ENCODE measurements at places on chromosomes 6 and 20.

DNA sequence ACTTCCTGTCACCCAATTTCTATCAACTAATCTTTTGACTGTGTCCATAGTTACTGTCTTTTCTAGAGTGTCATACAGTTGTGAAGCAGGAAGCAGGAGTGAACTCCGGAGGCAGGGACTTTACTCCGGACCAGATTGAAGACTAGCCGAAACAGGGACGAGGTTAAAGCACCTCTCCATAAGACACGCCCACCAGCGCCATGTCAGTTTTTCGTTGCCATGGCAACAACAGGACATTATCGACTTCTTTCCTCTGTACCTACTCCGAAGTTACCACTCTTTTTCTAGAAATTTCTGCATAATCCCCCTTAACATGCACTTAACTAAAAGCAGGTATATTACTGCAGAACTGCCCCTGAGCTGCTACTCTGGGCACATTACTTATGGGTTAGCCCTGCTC is 25.2 kb downstream of the TRIM38 start:
- no peak for DNase-seq

DNA sequence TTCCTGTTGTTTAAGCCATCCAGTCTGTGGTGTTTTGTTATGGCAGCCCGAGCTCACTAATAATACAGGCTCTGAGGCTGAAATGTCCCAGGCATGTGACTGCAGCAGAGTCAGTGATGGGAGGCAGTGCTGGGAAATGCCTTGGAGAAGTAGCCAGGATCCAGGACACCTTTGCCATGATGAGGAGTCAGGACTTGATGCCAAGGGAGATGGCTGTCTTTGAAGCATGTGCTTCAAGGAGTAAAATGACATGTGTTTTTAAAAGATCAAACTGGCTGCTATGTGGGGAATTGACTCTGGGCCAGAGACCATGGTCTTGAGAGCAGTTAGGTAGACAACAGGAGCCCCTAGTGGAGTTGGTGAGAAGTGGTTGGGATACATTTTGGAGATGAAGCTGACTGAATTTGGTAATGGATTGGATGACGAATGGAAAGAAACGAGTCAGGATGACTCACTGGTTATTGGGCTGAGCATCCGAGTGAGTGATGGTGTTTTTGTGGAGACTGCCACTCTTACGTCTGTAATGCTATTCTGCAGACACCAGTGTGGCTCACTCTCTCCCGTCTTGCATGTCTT is 322.2 kb downstream of the PLCB1 start:
- DNase-seq: no peak

DNA sequence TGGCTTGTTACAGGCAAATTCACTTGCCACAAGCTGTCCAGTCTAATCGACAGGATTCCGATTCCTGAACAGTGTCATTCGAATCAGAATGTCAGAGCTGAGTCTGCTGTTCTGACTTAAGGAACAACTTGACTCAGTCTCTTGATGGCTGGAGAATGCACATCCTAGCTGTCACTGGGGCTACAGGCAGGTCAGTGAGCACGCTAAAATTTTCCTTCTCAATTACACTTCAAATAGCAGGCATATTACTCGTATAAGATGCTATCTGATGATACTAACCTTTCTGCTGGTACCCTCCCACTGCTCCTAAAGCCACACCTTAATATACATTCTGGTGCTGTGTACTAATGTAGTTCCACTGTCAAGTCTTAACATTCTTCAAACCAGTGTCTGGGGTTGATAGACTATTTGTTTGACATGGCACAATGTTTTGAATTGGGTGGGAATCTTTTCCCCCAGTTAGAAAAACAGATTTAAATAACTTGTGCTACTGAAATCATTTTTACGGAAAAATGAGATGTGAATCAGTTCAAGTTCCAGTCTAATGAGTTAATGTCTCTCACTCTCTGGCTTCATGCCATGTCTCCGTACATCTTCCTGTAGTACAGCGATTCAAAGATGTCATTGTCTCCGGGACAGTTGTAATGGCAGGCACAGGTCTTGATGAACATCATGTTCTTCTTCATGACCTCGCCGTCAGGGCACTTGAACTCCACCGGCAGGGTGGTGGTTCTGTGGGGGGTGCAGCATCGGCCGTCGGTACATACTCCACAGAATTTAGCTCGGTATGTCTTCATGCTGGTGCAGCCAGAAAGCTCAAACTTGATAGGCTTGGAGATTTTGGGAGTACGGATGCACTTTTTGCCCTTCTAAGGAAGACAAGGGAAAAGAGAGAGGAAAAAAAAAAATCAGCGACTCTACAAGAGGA is 2.2 kb downstream of the CCN2 start:
- DNase-seq: no peak

DNA sequence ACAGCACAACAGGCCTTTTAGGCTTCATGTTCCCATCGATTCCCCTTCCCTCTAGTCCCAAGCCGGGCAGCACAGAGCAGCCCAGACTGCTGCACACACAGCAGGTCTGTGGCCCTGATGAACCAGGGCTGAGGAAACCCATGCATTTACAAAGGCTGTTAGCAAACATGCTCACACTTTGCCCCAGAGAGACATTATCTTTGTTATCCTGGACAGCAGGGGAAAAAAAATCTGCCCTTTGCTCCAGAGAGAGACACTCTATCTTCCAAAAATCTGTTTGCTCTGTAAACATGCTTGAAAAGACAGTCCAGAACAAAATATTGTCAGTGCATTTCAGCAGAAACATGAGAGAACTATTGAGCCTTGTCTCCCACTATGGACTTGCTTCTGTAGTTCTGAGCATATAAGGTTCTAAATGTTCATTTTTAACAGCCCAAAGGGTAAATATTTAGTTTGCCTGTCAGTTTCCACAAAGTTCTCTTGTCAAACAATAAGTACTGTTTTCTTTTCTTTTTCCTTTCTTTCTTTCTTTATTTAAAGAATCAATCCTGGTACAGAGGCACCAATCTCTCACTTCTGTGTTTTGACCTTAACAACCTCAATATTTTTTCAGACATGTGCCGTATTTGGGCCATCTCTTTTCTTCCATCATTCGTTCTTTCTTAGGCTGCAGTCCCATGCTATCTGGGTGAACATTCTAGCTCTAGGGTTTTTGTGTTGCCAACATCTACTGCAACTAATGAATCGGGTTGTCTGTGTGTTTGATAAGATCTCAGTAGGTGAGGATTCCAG is 468.0 kb downstream of the EPM2A start:
- DNase-seq: no peak

GRCh38 chr6:37657112-37657886 is 40.4 kb downstream of the MDGA1 start:
- DNase-seq: no peak

DNA sequence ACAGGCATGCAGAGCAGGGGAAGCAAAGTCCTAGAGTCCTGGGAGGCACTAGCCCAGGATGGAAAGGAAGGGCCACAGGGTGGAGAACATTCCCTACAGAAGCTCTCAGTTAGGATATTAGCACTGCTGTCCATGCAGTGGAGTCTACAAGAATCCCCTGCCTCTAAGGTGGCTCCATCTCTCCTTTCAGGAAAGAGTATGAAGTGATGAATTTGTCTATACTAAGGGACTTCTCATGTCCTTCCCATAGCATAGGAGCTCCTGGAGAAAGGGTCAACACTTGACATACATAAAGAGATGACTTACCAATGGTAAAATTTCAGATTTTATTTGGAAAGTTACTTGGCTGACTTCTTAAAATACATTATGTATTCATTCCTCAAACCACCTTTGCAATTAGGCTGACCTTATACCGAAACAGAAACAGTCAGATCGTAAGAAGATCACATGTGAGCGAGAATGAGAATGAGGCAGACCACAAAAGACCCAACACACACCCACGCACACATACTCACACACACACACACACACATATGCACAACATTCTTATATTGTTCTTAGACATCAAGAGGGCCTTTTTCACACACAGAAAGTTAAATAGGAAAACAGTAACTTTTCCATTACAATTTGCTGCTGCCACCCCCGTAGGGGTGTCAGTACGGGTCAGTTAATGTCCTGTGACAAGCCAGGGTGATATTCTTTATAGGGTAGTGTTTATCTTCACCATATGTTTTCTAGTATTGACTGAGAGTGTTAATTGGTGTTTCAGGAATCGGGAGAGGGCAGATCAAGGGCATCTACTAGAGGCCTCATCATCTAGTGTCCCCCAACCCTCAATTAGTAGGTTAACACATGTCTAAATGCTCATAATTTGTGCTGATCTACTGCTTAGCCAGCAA is 159.4 kb downstream of the FAXC start:
- no peak for DNase-seq

DNA sequence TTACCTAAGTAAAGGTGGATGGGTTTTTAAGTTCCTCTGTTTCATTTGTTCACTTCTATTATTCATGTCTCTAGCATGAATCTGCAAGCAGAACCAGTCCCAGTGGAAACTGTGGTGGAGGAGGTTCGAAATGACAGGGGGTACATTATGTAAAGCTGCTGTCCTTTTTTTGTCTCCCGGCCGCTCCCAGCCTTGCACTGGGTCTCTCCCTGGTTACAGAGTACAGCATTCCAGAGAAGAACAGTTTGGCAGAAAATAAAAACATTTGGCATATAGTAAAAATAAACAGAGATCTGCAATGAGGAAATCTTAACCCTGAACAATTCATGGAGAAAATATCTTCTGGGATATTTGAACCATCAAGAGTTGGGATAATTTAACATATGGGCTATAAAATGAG is 34.6 kb upstream of the TAGAP start:
- DNase-seq: no peak

GRCh38 chr6:72649032-72649984 is 27.4 kb downstream of the KCNQ5 start:
- no peak for DNase-seq

- DNase-seq: no peak
These were observed 940 bp upstream of the HS3ST5 start for GRCh38 chr6:114343782-114344144.

DNA sequence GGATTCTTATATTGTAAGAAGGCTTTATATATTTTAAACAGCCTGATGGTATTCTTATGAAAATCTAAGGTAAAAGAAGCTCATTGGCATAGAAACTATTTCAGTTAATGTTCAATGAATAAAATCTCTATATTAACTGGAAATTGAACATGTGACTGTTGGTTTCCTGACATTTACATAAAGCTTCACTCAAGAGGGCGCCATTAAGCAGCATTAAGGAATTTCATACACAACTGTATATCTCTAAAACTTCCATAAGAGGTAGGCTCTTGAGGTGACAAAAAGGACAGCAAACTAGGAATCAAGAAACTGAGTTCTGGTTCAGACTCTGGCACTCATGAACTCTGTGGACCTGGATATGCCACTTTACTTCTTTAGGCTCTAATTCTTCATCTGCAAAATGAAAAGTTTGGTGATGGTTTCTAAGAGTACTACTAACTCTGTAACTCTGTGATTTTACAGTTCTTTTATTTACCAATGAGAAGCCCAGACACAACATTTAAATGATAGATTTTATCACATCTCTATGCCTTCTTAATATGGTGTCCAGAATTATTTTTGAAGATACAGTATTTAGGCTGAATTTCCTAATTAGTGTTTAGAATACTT is 147.5 kb downstream of the FLRT3 start:
- DNase-seq: no peak

DNA sequence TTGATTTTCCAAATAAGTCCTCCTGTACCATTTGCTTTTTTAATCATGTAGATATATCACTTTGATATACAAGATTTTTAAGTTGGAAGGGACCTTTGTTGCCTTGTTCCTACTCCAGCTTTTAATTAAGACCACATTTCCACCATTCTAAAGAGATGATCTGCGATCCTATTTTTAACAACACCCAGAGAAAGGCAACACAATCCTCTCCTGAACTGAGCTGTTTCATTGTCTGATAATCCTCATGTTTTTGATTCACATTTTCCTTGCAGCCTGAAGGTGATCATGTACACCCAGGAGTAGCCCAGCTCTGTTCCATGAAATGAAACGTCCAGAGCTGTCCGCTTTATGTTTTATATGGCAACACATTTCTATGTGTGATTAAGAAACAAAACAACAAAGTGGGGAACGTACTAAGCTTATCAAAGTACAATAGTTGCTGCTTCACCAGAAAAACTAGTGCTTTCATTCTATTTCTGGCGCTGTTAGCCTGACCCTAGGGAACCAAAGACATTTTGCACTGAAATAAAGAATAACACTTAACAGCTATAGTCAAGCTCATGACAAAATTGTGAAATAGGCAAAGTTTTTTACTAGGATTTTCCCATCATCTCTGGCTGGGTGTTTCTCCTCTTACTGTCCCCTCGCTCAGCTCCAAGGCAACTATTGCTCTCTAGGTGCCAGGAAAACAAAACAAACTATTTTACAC is 22.6 kb upstream of the TRAF3IP2 start:
- no peak for DNase-seq

GRCh38 chr6:33251395-33252012 is 20.2 kb downstream of the VPS52 start:
- no peak for DNase-seq

DNA sequence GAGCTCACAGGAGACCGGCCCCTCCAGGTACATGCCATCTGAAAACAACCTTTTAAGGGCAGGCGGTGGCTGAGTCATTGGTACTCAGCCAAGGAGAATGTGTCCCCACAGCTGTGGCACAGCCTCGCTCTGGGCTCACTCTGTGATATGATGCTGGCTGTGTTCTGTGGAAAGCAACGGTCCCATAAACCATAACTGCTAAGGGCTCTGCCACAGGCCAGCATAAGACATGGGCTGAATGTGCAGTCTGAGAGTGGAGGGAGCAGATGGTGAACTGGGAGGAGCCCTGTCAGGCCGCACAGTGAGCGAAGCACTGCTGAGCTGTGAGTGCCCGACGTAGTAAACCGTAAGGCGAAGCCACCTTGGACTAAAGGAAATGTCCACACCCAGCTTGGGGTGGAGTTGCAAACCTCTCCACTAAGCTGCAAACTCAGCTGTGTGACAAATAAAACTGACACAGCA is 375.8 kb downstream of the THBS2 start:
- DNase-seq: no peak
